ENCODE measurements at places on chromosomes 6 and 20.

DNA sequence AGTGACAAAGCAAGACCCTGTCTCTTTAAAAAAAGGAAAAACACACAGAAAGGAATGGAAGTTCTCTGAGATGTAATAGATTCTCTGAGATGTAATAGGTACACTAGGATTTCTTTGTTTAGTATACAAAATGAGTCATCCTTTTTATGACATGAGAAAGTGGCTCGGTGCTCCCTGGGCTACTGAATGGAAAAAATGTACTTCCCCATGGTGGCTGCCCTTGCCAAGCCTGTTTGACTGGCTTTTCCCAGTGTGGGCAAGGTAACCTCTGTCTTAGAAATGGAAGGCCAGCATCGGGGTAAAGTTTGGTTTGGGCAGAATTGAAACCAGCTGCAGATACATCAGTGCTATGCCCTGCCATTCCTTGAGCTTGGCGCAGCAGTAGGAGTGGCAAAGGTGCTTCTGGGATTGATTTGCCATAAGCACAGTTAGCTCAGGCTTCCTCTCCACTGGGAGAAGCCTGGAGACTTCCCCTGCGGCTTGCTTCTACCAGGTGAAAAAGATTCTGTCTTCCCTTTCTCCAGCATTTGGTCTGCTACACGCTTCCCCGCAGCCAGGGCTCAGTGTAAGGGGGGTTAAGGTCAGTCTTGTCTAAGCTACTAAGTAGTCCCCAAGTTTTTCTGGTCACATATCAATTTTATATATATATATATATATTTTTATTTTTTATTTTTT, 24.5 kb downstream of the ARFGEF2 start:
- no peak for DNase-seq

DNA sequence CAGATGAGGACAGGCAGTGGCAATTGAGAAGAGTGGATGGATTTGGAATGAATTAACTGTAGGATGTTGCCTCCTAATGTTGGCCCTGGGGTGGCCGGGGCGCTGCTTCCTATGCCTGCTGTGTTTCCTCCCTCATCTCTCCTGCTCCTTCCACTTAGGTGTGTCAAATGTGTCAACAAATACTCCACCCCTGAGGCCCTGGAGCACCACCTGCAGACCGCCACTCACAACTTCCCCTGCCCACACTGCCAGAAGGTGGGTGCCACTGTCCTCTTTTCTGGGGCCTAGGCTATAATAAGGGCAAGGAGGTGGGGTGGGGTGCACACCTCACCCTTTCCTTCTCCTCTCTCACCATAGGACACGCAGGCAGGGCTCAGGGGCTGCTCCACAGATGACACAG, 30.0 kb upstream of the CHMP4B start:
- no peak for DNase-seq

DNA sequence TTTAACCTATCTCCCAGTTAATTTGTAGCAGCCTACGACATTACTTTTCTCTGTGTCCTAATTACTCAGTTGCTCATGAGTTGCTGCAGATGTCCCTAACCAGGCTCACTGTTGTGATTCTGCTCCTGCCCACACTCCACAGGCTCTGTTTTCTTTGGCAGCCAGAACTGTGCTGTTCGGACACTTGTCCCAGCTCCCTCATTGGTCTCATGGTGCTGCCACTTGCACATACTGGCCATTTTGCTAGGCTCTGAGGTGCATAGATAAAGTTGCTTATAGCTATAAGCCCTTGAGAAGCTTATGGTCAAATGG, 55.0 kb downstream of the NOX3 start:
- DNase-seq = no peak

DNA sequence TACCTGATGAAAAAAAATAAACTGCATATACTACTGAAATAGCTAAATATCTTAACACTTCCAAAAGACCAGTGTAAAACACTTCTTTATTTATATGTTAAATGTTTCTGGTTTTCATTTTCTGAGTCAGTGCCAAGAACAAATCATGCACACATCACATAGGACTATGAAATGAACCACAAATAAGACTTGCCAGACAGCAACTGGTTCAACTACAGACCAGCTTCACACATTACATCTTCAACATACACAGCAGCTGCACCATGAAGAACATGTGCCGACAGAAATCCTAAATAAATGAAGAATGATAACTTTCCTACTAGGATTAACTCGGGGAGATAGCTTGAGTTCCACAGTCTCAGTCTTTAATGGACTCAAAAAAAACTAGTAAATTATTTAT, 168.3 kb upstream of the STXBP5 start:
- no peak for DNase-seq

DNA sequence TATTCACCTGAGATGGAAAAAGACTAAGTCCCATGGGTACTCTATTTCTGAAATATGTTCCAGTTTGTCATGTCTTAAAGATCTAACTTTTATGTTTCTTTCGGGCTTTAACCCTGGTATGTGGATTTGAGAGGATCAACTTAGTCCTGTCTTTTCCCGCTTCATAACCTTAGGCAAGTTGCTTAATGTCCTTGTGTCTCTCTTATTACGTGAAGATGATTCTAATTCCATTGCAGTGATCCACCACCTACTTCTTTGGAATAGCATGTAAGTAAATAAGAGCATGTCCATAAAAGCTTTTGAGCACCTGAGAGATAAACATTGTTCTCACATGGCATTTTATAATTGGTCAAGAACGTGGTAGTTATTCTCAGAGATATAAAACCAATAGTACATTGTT, 23.0 kb downstream of the SPTLC3 start:
- no peak for DNase-seq

- DNase-seq = no peak
These were observed 35.0 kb downstream of the SHPRH start for GRCh38 chr6:145929037-145929633.

- no peak for DNase-seq
These were observed 622 bp upstream of the KIZ start for GRCh38 chr20:21125072-21125848.

DNA sequence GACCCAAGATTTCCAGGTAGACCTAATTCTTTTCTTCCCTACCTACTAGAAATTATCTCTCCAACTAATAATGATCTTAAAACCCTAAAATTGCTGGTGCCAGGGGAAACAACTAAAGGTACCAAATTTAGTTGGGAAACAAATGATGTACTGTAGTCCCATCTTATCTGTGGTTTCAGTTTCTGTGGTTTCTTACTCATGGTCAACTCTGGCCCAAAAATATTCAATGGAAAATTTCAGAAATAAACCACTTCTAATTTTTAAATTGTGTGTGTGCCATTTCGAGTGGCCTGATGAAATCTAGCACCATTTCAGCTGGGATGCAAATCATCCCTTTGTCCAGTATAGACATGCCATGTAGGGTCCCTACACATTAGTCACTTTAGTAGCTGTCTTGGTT, 475.2 kb upstream of the EPHA7 start:
- DNase-seq = no peak

DNA sequence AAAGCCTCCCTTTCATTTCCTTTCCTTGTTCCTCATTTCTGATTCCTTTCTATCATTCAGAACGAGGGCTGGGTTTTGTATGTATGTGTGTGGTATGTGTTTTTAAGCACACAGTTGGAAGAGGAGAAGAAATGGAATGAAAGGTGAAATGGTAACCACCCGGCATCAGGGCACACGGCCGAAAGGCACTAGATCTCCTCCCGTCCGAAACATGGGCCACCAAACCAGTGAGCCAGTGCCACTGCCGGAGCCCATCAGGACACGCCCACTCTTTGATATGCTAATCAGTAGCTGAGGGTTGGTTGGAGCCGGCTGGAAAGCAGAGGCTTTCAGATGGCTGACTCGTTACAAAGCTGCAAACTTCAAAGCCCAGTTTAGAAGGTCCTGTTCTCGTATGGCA, 228.6 kb upstream of the JARID2 start:
- no peak for DNase-seq

GRCh38 chr6:34723203-34723602, 26.6 kb upstream of the ILRUN start:
- no peak for DNase-seq

- DNase-seq = no peak
These were observed 12.9 kb downstream of the SGK2 start for GRCh38 chr20:43571771-43572170.

GRCh38 chr6:33443025-33443424, 11.4 kb upstream of the ZBTB9 start:
- DNase-seq = no peak

GRCh38 chr6:113763876-113764275, 93.3 kb upstream of the MARCKS start:
- DNase-seq = no peak

- no peak for DNase-seq
These were observed 145.1 kb downstream of the QKI start for GRCh38 chr6:163559661-163560060.

DNA sequence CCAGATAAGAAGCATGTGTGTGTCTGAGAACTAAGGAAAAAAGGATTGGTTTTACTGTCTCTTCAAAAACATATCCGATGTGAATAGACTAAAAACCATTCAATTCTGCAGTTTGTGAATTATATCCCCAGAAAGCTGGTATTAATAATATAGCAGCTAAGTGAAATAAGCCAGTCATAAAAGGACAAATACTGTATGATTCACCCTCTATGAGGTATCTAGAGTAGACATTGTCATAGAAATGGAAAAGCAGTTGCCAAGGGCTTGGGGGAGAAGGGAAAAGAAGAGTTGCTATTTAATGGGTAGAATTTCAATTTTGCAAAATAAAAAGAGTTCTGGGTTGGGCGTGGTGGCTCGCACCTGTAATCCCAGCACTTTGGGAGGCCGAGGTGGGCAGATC, 137.5 kb downstream of the ATXN1 start:
- no peak for DNase-seq

- DNase-seq = no peak
These were observed 44.9 kb upstream of the SUPT3H start for GRCh38 chr6:45422503-45423110.

DNA sequence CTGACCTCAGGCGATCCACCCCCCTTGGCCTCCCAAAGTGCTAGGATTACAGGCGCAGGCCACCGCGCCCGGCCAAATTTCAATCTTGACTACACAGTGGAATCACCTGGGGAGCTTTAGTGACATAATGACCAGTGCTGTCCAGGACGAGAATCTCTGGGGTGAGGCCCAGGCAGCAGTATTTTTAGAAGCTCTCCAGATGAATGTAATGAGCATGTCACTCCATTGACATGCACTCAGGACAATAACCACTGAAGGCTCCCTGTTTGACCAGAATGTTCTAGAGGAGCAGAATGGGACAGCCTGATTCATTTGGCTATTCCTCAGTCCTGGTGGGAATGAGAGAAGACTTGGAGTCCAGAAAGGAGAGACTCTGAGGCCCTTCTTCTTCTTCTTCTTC, 39.2 kb downstream of the SRSF3 start:
- no peak for DNase-seq

- DNase-seq = no peak
These were observed 39.2 kb downstream of the GNAS start for GRCh38 chr20:58891718-58892140.

DNA sequence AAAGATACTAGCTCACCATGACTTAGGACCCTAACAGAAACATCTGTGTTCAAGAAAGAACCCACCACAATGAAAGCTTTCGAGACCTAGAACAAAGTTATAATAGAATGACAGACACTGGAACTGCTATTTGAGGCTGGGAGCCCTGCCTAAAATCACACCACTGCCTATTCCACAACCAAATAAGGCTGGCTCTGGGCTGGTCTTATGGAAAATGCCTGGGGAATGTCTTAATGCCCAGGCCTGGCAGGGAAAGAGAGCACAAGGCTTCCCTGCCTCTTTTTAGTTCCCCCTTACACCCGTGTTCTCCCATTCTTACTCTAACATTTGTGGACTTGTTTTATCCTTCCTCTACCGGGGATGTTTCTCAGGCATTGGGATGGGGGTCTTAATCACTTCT, 5.6 kb upstream of the METTL24 start:
- DNase-seq = no peak

GRCh38 chr6:5751525-5752390, 255.0 kb downstream of the NRN1 start:
- no peak for DNase-seq

- no peak for DNase-seq
These were observed 2.6 kb upstream of the BPIFB4 start for GRCh38 chr20:33076662-33077372.

DNA sequence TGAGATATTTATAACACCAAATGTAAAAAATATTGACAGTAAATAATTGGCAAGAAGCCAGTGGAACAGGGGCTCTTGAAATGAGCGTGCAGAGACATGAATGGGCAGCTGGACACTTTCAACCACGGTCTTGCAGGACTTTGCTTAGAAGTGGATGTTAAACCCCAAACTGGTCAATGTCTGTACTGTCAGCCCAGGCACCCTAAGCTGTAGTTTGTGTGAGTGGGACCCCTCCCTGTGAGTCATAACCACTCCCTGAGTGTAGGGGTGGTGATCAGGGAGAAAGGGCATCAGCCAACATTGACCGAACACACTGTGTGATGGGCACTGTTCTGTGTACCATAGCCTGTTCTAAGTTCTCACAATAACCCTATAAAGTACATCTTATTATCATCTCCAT, 108.6 kb downstream of the FIG4 start:
- DNase-seq = no peak

GRCh38 chr20:25136643-25137559, 55.0 kb upstream of the VSX1 start:
- DNase-seq = no peak

- no peak for DNase-seq
These were observed 217.1 kb upstream of the MAN1A1 start for GRCh38 chr6:119566546-119567260.

Measured in NCI-H2029 treated with DMSO at 0.1 percent for 48 hours (cell line).